ENCODE measurements at places on chromosomes 4 and X.

DNA sequence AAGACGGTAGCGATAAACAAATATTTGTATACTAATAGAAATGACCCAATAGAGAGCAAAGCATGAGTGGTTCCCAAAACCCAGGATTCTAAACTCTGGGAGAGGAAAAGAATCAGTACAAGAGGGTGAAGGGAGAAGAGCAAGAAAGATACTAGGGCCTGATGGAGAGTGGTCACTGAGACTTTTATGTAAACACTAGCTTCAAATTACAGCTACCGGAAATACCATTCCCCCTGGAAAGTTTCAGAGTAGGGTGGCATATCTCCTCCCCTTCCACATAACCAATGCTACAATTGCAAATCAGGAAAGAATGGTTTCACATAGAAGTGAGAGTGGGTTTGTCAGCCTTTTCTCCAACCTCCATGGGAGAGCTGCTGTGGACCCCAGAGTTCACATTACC, 77.1 kb downstream of the EIF4E start:
- DNase-seq, result no peak

- no peak for DNase-seq
Measured at GRCh38 chr4:103307453-103308247, 109.5 kb upstream of the CENPE start.

- no peak for DNase-seq
Measured at GRCh38 chr4:153468587-153468986, 2.4 kb downstream of the TMEM131L start.

DNA sequence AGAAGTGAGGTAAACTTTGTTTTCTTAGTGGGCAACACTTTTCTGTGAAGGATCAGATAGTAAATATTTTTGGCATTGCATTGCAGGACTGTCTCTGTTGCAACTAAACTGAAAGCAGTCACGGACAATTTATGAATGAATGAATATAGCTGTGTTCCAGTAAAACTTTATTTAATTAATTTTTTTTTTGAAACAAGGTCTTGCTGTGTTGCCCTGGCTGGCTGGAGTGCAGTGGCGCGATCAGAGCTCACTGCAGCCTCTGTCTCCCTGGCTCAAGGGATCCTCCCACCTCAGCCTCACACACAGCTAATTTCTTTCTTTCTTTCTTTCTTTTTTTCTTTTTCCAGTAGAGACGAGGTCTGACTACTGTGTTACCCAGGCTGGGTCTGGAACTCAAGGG, 15.8 kb downstream of the RBM10 start:
- DNase-seq, result no peak

DNA sequence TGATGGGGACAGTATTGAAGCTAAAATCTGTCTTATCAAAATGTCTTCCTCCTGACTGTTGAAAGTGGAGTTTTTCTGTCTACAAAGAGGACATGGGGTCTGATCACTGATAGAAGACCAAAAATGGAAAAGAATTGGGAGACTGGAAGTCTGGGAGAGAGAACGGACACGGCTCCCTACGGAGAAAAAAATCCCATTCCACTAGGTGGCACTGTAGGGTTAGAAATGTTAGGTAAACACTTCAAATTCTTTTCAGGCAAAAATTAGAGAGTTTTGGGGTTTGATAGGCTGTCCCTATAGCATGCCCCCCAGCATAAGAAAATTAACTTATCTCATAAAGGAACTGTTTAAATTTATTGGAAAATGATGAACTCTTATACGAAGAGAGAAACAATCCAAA, 200.5 kb downstream of the FAM133A start:
- no peak for DNase-seq

DNA sequence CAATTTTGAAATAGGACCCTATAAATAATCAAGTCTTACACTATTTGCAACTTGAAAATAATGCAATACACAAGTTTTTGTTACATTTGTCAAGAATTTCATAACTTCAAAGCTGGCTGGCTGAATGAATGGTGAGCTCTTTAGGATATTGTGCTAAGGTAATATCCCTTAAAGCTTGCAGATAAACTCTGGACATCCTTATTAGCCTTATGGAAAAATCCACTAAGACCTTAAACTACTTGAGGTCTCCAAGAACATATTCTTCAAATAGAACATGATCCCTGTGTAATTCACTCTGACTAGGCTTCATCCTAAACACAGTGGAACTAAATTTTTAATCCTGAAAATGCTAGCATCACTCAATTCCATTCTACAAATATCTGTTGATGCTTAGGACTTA, 199.3 kb downstream of the PACRGL start:
- no peak for DNase-seq

DNA sequence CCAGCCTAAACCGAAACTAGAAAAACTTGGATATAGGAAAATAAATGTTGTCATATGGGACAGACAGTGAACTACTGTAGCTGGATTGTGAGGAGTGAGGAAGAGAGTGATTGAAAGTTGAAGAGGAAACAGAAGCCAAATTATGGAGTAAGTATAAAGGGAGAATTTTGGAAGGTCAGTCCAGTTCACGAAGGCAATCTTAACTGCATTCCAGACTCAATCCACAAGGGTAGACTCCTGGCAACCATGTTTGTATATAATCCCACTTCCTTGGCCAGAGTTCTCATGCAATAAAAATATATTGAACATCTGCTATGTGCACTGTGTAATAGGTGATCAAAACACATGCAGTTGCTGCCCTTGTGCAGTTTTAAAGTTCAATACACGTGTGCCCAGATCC, 58.6 kb upstream of the CAMK2D start:
- DNase-seq, result no peak

- no peak for DNase-seq
Measured at GRCh38 chr4:11343536-11343935, 85.2 kb downstream of the HS3ST1 start.

DNA sequence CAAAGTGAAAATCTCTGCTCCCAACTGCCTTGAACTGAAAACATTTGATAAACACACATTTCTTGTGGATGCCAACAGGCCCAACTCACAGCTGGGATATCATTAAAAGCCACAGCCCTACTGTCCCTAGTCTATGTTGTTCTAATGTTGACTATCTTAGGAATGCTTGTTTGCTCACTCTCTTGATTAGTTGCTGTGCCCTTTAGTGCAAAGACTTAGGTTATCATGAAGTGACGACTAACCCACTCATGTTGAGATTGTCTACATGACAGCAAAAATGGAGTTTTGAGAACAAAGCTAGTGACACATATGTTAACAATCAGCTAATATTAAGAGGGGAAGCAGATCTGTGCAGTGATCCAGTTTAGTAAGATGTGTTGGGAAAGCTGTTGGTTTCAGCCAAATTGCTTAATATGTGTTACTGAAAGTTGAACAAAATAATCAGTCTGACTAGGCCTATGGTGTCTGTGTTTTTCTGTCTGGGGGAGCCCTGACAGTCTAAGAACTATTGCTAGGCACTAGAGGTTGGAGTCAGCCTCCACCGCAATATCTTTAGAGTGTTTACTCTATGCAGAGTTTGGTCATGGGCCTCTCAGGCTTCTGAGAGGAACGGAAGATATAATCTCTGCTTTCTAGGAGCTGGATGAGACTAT, 125.5 kb downstream of the ATG4A start:
- no peak for DNase-seq

DNA sequence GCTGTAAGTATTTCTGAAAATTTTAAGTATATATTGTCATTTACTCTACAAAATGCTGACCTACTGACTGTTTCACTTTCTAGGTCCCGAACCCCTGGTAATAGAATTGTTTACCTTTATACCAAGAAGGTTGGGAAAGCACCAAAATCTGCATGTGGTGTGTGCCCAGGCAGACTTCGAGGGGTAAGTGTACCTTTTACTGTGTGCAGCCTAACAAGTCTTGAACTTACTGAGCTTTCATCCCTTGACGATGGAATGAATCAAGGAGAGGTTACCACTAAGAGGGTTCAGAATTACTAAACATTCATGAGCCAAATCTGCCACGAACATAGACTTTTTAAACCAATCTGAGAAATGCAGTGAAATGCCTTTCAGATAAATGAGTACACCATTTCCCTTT, 1.6 kb downstream of the RPL34 start:
- no peak for DNase-seq

GRCh38 chrX:112841114-112841819, 636 bp upstream of the AMOT start:
- DNase-seq, result peak; percentile 72

DNA sequence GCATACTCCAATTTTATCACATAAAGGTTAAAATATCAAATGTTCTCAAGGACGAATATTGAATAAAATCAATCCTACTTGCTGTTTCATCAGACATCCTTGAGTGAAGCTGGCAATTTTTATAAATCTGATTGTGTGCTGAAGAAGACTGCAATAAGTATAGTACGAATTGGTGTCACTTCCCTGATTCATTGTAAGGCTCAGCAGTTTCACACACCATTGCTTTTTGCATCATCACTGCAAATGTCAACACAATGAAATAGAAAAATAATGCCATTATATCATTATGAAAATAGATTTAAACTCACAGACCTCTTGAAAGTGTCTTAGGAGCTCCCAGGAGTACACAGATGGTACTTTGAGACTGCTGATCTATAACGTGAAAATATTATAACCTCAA, 172.5 kb downstream of the ANKRD50 start:
- no peak for DNase-seq
